NT2/D1 (cell line): ENCODE measurements at places on chromosomes 13 and 19.

- no peak for DNase-seq
These were observed 31.4 kb upstream of the MPHOSPH8 start for GRCh38 chr13:19601749-19602725.

DNA sequence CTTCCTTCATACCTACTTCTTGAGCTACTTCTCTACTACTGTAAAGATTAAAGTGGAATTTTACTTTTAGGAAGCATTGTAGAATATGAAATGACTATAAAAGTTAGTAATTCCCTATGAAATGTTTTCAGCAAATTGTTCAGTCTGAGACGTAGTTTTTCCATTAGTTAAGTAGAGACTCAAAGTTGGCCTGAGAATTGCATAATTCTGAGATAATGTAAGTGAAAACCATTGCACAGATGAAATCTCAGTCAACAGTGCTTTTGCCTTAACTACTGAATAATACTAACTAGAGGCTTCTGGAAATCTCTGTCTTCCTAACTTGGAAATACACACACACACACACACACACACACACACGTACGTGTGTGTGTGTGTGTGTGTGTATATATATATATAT is 125.9 kb downstream of the FGF14 start:
- no peak for DNase-seq

- DNase-seq = no peak
These were observed 2.5 kb downstream of the ZNF430 start for GRCh38 chr19:21022996-21023395.

- DNase-seq = no peak
These were observed 669 bp downstream of the GADD45B start for GRCh38 chr19:2476451-2477140.

GRCh38 chr19:36215276-36216123 is 594 bp downstream of the ZNF146 start:
- no peak for DNase-seq

DNA sequence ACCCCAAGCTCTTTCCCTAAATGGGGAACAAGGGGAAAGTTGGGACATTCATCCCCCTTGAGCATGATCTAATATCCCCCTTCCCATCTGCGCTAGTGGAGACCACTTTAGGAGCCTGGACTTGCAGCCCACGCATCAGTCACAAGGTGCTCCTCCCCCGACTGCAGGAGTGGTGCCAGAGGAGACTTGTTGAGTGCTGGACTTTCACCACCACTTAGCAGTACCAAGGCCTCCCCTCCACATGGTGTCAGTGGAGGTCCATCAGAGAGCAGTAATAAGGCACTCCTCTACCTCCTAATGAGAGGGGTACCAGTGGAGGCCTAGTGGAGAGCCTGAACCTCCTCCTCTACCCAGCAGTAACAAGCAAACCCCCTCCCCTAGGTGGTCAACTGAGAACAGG is 22.5 kb downstream of the CAB39L start:
- DNase-seq = no peak

- no peak for DNase-seq
These were observed 644 bp downstream of the MED26 start for GRCh38 chr19:16627193-16627927.

- no peak for DNase-seq
These were observed 66.9 kb downstream of the CYSLTR2 start for GRCh38 chr13:48720621-48721020.

DNA sequence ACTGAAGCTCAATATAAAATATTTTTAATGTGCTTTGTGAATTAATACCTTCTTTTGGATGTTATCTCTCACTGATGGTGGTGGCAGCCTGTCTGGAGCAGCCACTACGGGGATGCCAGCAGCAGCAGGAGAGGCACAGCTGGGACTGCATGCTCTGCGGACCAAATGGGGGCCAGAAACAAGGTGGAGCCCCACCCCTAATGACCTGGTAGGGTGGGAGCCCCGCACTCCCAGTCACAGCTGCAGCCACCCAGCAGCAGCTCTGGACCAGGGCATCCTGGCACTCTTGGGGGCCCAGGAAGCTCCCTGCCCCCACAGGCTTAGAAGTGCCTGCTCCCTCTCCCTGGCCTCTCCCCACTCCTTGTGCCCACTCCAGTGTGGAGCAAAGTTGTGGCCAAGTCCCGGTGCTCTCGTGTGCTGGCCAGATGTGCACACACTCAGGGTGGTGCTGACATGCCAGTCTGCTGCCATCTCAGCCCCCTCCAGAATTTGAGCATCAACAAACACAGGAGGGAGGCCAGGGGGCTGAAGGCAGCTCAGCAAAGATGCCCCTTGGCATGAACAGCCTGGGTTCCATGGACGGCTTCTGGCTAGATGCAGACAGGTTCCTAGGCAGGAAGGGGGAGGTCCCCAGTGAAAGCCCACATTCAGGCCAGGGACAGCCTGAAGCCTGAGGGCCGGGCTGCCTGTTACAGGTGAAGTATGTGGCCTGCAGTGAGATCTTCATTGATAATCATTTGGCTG is 696.7 kb upstream of the SLITRK5 start:
- DNase-seq = no peak

DNA sequence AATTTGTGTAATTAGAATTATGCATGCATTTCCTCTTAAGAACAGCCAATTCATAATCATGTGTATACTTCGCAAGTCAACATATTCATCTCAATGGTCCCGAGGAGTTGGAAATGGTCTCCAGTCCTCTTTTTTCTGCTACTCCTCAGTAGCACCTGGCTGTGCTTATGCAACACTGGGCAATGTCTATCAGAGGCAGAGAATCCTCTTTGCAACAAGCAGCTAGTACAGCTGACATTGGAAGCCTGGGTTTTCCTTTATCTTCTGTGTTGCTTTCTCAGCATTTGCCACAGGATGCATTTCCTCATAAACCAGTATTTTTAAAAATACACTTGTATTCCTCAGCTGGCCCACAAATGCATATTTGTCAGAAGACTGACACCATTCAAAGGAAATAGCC is 405.3 kb upstream of the GPC6 start:
- no peak for DNase-seq

DNA sequence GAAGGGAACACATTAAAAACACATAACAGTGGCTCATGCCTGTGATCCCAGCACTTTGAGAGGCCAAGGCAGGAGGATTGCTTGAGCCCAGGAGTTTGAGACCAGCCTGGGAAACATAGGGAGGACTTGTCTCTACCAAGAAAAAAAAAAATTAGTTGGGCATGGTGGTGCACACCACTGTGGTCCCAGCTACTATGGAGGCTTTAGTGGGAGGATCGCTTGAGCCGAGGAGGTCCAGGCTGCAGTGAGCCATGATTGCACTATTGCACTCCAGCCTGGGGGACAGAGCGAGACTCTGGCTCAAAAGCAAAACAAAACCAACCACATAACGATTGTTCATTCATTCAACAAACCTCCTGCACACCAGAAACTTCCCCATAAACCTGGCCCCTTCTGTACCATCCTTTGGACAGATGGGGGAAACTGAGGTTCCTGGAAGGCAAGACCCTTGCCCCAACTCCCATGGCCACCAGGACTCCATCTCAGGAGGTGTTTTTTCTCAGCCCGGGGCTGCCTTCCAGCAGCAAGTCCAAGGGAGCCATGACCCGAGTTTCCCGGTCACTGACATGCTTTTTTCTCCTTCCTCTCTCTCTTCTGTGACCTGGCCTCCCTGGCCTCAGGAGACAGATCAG is 4.3 kb downstream of the FOSB start:
- no peak for DNase-seq

- DNase-seq = no peak
These were observed 97.4 kb downstream of the FREM2 start for GRCh38 chr13:38784036-38784880.

- DNase-seq = no peak
These were observed 21.6 kb downstream of the VSTM1 start for GRCh38 chr19:54041969-54042606.

- DNase-seq = no peak
These were observed 26.7 kb downstream of the RCBTB2 start for GRCh38 chr13:48506092-48506701.

DNA sequence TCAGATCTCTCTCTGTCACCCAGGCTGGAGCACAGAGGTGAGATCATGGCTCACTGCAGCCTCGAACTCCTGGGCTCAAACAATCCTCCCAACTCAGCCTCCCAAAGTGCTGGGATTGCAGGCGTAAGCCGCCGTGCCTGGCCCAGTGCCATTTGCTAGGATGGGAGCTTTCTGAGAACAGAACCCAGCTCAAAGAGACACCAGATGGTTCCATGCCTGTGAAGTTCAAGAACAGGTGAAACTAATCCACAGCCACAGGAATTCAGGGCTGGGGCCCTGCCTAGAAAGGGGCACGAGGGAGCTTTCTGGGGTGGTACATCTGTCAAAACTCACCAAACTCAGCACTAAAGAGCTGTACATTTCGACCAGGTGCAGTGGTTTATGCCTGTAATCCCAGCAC is 4.2 kb downstream of the SLC7A9 start:
- no peak for DNase-seq

DNA sequence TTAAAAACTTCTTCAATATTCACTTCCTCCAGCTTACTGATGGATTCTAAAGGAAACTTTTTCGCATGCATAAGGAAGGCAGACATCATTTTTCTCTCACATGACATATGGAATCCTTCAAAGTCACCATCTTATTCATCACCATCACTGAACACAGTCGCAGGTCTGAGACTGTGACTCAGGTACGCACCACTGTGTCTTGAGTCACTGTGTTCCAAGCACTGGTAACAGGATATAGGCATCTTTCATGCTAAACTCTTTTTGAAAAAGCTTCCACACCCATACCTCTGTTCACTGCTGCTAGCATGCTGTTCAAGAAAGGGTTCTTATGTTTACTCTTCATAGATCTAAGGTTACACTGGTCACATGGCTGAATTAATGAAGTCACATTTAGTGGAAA is 67.0 kb upstream of the SIAH3 start:
- no peak for DNase-seq

DNA sequence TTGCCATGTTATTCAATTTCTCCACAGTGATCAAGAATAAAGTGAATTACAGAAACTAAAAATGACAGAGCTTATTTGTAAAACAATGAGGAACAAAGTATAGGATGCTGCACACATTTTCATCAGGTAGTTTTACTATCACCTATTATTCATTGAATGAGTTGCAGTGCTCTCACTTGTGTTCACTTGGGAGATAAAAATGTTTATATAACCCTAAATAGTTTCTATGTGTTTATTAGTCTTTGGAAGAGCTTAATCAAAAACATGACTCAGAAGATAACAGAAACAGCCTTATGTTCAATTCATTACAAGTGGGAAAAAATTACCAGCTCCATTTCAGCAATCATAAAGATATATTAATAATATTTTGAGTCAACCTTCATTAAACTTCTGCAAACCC is 796.2 kb downstream of the SLITRK1 start:
- DNase-seq = no peak
